ENCODE measurements at places on chromosomes 13 and 19. TPM values are rescaled to one million over a fixed set of nuclear protein-coding genes. Genes with fewer than 3 reads are reported as not detected.

ICAM4 gene
- total RNA-seq = 0.37 TPM

DNA sequence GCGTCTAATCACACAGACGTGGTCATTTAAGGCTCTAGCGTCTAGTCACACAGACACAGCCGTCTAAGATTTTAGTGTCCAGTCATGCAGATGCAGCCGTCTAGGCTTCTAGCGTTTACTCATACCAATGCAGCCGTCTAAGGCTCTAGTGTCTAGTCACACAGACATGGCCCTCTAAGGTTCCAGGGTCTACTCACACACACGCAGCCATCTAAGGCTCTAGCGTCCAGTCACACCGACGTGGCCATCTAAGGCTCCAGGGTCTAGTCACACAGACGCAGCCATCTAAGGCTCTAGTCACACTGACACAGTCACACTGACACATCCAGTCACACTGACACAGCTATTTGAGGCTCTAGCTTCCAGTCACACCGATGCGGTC lies 55.7 kb downstream of the KLF2 start:
- DNase-seq = no peak

AKAP11 gene
- 27.6 TPM for total RNA-seq

DNA sequence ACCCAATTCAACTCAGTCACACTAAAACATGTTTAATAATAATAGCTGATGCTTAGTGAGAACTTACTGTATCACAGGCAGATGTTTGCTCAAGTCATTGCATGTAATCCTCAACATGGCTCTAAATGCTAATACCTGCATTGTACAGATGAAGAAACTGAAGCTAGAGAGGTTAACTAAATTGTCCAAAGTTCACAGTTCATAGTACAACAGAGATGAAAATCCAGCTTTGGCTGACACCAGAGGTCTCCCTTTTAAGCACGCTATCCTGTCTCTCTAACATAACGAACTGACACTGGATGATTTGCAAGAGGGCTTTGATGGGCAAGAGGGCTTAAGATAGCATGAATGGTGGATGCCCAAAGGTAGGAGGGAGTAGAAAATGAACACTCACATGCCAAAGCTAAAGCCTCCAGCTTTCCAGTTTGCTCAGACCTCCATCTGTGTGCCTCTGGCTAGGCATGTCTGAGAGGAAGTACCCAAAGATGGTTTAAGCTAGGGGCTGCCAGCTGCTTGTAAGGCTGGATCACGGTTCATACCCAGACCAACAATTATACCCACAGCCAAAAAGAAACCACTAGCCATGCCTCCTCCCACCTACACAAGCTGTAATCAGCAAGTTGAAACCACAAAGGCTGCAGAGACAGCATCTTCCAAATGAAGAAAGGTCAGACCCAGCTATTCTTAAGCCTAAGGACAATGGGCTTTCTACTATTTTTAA lies 196.9 kb upstream of the UBL3 start:
- no peak for DNase-seq

- peak; percentile 7 for DNase-seq
Observed at GRCh38 chr19:27744926-27745768, 1467.8 kb downstream of the UQCRFS1 start.
